ENCODE measurements at places on chromosomes 5 and 9. TPM values are rescaled to one million over a fixed set of nuclear protein-coding genes. Genes with fewer than 3 reads are reported as not detected.
A peak's percentile ranks its signal among the peaks of the same experiment; 100 is the strongest.

- DNase-seq = no peak
Measured at GRCh38 chr9:32550150-32550561, 2.0 kb upstream of the SMIM27 start.

DNA sequence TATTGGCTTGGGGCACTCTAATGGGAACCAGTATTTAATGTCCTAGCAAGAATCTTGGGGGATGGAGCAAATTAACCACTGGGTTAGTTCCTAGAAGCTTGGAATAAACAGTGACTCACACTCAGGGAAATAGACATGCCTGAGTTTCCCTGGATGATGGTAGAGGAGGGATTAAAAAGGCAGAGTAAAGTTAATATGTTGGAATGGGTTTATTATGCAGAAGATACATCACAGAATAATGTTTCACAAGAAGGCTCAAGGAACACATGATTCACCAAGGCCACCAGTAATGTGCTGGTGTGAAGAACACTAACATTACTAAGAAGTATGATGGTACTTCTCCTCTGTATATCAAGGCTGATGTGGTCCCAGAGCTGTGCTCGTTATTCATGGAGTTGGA, 752.9 kb upstream of the SEMA6A start:
- DNase-seq = no peak

DNA sequence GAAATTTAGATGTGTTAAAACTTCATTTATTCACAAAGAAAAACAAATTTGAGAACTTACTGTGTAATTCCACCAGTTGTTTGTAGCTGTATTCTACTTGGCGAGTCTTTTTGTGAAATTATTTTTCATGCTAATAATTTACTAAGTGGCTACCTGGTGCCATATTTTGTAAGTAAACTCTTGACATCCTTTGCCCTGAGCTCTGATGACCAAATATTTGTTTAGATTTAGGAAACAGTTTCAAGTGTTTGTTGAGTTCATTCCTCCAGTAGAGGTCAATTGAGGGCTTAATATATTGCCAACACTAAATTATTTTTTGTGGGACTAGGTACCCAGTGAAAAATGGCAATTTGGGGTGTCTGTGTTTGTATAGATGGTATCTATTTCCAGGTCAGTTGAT, 3.7 kb downstream of the CNTLN start:
- no peak for DNase-seq

DNA sequence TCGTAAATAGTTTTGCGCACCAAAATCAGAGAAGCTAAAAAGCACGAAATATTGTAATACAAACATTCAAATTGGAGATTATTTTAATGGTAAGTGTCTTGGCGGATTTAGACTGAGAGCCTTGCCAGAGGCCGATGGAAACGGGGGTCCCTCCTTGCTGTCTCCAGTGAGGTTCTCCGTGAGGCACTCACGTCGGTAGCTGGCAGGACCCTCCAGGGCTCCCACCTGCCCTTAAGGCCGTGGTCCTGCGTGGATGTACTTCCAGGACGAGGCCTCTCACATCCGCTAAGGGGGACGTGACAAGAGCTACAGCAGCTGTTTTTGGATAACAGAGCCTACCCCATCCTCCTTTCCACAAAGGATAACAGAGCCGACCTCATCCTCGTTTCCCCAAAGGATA, 7.9 kb downstream of the NKD2 start:
- DNase-seq = no peak

TEX48 gene
- not detected for total RNA-seq

GRCh38 chr5:65041296-65042158, 272.8 kb downstream of the CWC27 start:
- DNase-seq = no peak

GRCh38 chr5:42600441-42600840, 156.2 kb upstream of the CCDC152 start:
- no peak for DNase-seq

CAVIN4 gene
- total RNA-seq = 1.1 TPM

- no peak for DNase-seq
Measured at GRCh38 chr9:127779136-127779981, 893 bp upstream of the SH2D3C start.

GRCh38 chr9:26210338-26210851, 532.2 kb upstream of the TUSC1 start:
- DNase-seq = no peak

DNA sequence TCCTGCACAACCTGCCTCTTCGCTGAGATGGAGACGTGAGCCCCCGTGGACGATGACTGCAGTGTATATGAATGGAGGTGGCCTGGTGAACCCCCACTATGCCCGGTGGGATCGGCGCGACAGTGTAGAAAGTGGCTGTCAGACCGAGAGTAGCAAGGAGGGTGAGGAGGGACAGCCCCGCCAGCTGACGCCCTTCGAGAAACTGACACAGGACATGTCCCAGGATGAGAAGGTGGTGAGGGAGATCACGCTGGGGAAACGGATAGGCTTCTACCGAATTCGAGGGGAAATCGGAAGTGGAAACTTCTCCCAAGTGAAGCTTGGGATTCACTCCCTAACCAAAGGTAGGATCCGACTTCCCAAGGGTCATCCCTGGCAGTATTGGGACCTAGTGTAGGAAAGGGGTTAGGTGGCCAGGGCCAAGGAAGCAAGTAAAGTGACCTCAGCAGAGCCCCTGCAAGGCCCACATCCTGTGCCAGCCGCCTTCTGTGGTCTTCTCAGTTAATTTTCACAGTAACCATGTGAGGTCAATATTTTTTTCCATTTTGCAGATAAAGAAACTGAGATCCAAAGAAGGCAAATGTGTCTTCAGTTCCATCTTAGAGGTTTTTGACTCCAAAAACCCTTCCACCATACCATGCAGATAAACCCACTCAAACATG, 53.8 kb downstream of the NIM1K start:
- no peak for DNase-seq

DNA sequence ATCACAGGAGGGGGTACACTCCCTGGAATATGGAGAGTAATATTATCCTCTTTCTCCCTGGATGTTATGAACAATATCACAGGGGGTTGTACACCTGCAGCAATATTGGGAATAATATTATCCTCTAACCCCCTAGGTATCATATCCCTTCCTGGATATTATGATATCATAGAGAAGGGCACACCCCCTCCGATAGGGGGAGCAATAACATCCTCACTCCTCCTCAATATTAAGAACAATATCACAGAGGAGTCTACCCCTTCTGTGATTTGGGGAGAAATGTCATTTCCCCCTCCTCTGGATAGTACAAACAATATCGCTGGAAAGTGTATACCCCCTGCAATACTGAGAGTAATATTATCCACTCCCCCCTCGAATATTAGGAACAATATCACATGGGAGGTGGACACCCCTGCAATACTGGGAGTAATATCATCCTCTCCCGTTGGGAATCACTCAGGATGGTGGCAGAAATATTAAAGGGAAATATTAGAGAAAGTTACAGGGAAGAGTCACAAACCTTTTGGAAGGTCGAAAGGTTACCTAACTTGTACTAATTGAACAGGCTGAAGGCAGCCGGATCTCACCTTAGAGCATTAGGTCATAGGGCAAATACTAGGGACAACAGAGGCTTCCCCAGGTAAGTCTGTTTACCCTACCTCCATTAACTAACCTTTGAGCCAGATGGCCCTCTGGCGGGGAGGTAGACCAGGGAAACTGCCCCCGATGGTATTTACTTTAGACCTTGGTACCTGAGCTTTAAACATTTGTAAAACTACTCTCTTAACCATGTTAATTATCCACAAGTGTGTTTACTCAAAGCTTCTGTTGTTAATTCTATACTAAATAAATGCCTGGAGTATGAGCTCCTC, 57.5 kb upstream of the FREM1 start:
- DNase-seq = no peak

- DNase-seq = no peak
Measured at GRCh38 chr5:95664204-95664786, 17.7 kb downstream of the RFESD start.

- DNase-seq = no peak
Measured at GRCh38 chr5:136070486-136071285, 41.9 kb downstream of the TGFBI start.

FOXD4L3 gene
- total RNA-seq = not detected

DNA sequence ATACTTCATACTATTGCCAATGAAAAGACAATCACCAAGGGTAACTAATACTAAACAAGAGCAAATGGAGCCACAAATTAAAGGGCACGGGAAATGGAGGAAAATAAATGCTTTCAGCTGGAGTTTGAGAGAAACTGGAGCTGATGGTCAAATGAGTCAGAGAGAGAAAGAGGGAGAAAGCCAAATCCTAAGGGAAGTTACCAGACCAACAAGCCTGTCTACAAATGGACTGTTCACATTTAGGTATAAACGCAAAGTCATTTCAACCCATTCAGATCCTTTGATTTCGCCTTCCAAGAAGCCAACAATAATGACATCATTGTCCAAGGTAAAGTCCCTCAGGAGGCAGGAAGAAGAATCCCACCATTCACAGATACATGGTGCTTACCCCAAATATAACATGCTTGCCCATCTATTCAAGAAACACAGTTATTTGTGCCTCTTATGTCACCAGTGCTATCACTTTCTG, 351.8 kb downstream of the RAB3C start:
- DNase-seq = no peak

- DNase-seq = no peak
Measured at GRCh38 chr5:37214550-37214949, 34.6 kb downstream of the CPLANE1 start.

- DNase-seq = peak; percentile 92
Measured at GRCh38 chr9:124617477-124618141, 110.4 kb upstream of the NR5A1 start.

DNA sequence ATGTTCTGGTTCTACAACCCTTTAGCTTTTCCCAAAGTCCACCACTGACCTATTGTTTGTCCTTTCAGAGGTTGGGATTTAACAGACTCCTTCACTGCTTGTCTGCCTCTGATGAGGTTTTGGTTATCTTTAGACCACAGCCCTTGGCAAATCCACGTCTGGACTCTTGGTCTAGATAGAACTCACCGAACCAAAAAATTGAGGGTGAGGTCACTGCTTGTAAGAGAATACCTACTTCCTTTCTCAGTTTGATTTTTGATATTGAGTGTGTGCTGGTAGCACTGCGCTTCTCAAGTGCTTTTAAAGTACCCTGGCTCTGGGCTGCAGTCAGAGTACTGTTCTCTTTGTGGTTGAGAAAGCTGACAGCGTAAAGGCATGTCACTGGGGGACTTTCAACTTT, 61.7 kb downstream of the JMY start:
- no peak for DNase-seq

DNA sequence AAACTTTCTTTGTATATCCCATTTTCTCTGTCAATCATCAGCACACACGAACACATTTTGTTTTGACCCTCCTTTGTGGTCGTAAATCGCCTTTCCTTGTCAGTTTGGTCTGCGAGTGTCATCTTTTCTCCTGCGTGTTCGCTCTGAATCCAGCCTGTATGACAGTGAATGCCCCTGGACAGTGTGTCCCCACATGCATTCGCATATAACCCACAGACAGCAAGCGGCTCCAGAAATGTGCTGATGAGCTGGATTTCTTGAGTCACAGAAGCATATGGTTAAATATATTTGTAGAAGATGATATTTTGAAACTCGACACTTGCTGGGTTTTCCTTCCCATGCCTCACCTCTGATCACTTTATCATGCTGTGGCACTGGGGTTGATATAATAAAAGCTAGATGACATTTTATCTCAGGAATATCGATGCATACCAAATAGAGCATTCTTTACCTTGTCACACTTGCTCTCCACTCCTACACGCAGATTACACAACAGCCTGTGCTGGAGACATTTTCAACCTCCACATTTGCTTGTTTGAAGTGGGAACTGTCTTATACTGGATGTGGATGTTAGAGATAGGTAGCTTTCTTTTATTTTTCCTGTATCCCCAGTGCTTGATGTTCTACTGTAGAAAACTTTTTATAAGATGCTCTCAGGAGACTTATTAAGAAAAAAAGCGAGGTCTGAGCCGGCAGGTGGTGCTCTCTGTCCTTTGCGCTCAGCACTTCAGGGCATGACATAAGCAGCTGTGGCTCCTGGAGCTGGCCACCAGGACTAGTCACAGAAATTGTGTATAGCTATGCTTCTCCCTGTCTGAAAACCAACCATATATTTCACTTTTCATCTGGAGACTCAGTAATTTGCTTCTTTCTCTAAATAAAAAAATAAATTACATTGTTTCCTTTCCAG, 215.1 kb downstream of the SH3GL2 start:
- no peak for DNase-seq

DNA sequence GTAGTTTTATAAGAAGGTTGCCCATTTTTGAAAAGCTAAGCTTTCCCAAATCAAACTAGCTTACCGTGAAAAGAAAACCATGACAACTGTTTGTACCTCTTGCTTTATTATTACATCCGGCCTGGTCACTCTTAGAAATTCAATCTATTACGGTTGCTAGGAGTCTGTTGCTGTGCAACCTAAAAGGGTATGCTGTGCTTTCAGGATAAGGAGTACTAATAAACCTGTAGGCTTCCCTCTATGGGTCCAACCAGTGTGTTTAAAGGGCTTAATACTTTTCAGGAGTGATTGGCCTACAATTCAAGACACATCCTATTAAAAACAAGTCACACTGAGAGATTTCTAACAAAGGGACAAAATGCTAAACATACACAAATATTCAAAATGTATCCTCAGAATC, 27.1 kb downstream of the RFX3 start:
- no peak for DNase-seq

DNA sequence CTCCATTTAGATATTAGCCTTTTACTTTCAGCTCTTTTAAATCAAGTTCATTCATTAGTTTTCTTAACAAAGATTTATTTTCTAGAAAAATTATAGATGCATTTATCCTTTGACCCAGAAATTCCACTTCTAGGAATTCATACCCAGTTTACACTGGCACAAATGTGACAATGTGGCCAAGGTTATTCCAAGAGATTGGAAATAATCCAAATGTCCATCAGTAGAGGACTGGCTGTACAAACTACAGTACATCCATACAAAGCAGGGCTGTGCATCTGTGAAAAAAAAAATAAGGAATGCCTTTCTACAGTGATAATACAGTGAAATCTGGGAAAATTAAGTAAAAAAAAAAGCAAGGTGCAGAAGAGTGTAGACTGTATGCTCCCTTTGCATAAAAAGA, 149.2 kb downstream of the GABBR2 start:
- DNase-seq = no peak

FOXD4L4 gene
- not detected for total RNA-seq

DNA sequence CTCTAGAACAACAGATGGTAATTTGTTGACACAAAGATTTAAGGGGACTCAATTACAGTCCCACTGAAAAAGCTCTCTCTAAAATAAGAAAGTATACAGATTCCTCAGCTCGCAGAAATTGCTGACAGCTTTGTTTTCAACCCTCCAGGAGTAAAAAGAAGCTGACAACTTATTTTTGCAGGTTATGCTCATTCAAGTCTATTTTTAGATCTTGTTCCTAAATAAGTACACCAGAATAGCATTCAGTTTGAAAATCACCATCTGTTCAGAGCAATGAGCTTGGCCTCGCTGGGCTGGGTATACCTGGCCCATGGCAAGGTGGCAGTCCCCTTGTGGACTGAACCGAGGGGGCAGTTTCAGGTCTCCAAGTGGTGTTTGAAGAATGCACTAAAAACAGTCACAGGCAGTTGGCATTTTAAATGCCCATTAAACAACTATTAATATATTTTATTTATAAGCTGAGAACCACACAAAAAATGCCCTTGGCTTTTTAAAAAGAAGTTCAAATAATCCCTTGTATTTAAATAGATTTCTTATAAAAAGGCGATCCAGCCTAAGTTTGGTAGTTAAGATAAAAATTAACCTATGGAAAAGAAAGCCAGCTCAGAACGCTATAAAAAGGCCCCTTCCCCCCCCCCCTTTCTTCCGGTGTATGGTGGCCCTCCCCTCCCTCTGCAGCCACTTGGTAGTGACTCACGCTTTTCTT, 169.2 kb downstream of the AUH start:
- no peak for DNase-seq

- DNase-seq = no peak
Measured at GRCh38 chr5:111320953-111321352, 96.8 kb downstream of the CAMK4 start.

GRCh38 chr5:113518884-113519283, 5.4 kb downstream of the YTHDC2 start:
- DNase-seq = no peak

IGFBPL1 gene
- total RNA-seq = 2.8 TPM

Measured in osteocyte (in vitro differentiated cells).